ENCODE measurements at places on chromosomes 5 and 9. TPM values are rescaled to one million over a fixed set of nuclear protein-coding genes. Genes with fewer than 3 reads are reported as not detected.

- peak; percentile 61 for DNase-seq
Observed at GRCh38 chr9:2465921-2466460, 155.6 kb upstream of the VLDLR start.

DNA sequence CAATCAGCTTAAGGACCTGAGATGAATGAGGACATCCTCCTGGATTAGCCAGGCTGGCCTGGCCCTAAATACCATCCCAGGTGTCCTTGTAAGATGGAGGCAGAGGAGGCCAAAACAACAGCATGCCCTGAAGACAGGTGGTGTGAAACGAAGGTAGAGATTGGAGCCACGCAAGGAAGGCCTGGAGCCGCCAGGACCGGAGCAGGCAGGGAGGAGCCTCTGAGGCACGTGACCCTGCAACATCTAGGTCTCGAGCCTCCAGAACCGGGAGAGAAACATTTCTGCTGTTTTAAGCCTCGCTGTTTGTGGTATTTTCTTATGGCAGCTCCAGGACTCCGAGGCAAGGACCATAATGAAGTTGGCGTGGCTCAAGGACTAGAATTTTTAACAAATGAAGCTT, 9.7 kb upstream of the COL5A1 start:
- no peak for DNase-seq

DNA sequence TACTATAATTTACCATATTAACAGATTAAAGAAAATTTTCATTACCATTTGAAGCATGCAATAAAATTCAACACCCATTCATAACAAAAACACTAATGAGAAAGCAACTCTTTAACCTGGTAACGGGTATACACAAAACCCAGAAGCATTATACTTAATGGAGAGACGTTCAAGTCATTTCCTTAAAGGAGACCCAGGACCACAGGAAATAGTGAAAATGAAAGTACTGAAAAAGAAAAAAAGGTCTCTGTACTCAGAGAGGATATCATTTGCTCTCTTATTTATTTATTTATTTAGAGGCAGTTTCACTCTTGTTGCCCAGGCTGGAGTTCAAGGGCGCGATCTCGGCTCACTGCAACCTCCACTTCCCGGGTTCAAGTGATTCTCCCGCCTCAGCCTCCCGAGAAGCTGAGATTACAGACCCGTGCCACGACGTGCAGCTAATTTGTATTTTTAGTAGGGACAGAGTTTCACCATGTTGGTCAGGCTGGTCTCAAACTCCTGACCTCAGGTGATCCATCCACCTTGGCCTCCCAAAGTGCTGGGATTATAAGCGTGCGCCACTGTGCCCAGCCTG, 61.6 kb downstream of the SETX start:
- no peak for DNase-seq

GRCh38 chr9:114058688-114059046, 19.4 kb downstream of the AMBP start:
- DNase-seq, result no peak

GRCh38 chr5:160470437-160471361, 49.0 kb downstream of the PTTG1 start:
- peak; percentile 87 for DNase-seq

GRCh38 chr5:15243301-15244020, 256.5 kb upstream of the FBXL7 start:
- DNase-seq, result no peak

DNA sequence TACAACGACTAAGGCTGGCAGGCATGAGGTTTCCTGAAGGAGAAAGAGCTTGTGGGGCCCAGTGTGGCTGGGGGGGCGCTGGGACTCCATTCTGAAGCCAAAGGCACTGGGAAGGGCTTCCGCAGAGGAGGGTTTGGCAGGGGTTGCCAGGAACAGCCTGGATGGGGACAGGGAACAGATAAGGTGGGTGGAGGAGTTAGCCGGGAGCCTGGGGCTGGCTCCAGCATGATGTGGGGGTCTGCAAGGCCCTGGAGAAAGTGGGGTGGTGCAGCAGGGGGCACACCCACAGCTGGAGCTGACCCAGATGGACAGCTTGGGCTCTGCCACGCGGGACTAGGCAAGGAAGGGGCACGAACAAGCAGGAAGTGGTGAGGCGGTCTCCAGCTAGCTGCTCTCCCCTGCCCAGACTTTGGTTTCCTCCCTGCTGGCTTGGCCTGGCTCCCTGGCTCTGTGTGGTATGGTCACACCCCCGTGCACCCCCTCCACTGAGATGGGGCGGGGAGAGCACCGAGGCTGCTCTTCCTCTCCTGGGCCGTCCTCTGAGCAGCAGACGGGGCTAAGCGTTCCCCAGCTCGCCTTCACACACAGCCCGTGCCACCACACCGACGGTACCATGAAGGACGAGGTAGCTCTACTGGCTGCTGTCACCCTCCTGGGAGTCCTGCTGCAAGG, at the start of gene LTC4S:
TSS of gene LTC4S (plus strand) at position 519 of the 672 bp plus-strand sequence. CDS start at position 614, 95 bp downstream.
- DNase-seq, result no peak

The GAS1 gene
- total RNA-seq, result 18.2 TPM

The PCDHB7 gene
- total RNA-seq, result 1.1 TPM

The CDKN2B gene
- 1.8 TPM for total RNA-seq

The SPAG8 gene
- total RNA-seq, result 2.9 TPM

The PTPRD gene
- 287 TPM for total RNA-seq

All from cardiac muscle cell (in vitro differentiated cells and primary cell).